ENCODE measurements at places on chromosomes 11 and 22.

DNA sequence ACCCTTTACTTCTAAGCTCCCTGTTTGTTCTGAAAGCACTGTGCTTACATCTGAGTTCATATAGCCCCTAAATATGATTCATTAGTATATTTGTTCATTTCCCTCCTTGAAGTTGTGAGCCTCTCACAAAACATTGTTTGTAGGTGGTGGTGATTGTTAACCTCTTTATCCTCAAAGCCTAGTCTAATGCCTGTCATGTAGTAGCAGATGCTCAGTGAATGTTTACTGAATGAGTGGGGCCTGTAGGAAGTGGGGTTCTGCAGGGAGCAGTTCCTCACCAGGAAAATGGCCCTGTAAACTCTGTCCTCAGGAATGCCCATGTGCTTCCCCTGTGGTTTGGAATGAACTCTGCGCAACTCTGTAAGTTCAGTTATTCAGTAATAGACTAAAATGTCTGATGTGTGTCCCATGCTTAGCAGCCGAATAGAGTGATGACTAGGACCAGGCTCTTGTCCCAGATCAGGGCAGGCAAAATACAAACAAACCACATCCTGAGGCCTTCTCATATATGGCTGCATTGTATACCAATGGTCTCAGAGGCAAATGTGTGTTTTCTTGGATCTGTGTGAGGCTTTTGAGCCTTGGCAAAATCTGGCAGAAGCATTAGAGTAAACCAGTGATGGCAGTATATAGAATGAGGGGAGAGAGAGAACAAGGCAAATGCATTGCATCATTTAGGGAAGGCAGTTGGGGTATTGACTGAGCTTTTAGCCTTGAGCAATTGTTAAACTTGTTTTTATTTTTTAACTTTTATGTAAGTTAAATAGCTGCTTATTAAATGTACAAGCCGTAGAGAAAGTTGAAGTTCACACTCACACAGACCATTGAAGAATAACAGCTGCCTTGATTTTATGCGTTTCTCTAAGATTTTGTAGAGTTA lies 91.4 kb upstream of the BIRC3 start:
- DNase-seq, result no peak

DNA sequence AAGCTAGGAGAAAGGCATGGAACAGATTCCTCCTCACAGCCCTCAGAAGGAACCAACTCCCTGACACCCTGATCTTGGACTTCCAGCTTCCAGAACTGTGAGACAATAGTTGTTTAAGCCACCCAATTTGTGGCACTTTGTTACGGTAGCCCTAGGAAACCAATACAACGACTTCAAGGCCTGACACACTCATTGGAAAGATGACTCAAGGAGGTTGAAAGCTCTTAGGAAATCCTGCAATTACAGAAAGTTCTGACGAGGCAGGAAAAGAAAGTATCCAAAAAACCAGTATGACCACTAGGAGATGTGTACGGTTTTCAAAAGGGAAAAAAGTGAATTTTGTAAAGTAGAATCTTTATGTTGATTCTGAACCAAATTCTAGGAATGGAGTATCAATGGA lies 161.4 kb downstream of the SWAP70 start:
- no peak for DNase-seq

DNA sequence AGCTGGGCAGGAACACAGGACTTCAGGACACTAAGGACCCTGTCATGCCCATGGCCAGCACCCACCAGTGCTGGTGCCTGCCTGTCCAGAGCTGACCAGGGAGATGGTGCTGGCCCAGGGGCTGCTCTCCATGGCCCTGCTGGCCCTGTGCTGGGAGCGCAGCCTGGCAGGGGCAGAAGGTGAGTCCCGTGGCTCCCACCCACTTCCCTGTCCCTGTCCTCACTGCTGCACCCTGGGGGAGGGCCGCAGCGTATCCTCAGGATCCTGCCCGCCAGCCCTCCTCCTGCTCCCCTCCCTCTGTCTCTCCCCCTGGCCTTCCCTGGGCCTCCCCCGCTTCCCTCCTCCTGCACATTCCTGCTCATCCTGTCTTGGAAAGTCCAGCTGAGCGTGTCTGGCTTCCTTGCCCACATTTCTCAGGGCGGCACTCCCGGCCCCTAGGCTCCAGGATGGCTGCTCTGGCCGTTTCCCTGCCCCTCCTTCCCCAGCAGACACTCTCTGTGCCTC lies 8.7 kb downstream of the CSF2RB start:
- DNase-seq, result no peak

GRCh38 chr11:126613272-126613671 lies 257.8 kb downstream of the ST3GAL4 start:
- no peak for DNase-seq

DNA sequence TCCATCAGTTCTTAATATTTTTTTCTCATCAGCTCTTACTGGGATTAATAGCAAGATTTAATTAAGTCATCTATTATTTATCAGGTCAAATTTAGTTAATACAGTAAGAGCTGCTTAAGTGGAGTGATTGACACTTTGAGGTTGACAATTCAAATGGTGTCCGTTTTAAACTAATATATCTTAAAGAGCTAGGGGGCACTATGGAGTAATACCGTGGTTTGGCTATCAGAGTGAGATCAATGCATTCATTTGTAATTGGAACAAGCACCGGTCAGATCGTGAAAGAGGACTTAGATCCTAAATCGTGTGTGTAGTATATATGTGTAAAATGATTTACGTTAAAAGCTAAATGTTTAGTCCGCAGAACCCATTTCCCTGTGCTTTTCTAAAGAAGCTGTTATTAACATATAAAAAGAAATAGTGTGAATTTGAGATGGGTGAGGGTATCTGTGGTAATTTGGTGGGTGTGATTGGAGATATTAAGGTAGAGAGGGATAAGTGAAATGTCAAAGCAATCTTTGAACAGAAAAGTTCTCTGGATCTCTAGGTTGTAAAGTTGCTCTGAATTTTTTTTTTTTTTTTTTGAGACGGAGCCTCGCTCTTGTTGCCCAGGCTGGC lies 2.3 kb downstream of the SIK2 start:
- no peak for DNase-seq

DNA sequence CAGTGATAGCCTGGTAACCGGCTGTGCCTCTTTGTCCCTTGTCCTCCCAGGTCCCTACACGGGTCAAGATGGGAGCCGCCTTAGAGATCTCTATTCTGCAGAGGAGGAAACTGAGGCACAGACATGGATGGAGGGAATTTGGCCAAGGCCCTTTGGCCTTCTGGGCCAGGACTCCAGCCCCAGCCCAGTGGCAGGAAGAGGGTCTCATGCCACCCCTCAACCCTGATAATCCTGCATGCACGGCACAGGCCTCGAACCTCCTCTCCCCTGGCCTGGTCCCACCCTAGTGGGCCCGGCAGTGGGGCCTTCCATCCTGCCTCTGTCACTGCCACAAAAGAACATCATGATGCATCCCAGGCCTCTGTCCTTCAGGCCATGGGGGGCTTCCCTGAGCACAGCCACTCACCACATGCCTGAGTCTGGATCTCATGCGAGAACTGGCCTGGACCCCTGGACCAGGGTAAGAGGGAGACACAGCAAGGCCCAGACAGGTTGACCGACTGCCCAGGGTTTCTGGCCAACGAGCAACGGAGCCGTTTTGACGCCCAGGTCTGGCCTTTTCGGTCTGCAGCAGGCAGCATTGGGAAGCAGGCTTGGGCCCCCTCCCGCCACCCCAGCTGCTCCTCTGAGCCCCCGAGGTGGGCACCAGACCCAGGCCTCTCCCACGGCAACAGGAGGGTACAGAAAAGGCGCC lies 6.5 kb downstream of the LINC01488 start:
- DNase-seq, result no peak

Measured in activated CD4-positive, alpha-beta T cell treated with anti-CD3 and anti-CD28 coated beads, Interleukin-2, amount 50 U/mL, for 48 hours (primary cell).